K562 (cell line): ENCODE measurements at places on chromosomes 12 and 14. TPM values are rescaled to one million over a fixed set of nuclear protein-coding genes. Genes with fewer than 3 reads are reported as not detected.

CRIP2 gene
- polyA plus RNA-seq = 0.16 and 1.2 TPM in 2 replicates

MDGA2 gene
- not detected in 2 replicates for polyA plus RNA-seq

ACACB gene
- polyA plus RNA-seq = 0.31 and 1.3 TPM in 2 replicates

HSPB8 gene
- not detected in 2 replicates for polyA plus RNA-seq

SLC6A15 gene
- polyA plus RNA-seq = not detected in 2 replicates

ASCL1 gene
- 0.09 and 0.15 TPM in 2 replicates for polyA plus RNA-seq

SPX gene
- 0.16 TPM in 1 of 2 replicates, not detected in the other for polyA plus RNA-seq

ACOT4 gene
- polyA plus RNA-seq = not detected in 2 replicates

RNASE3 gene
- polyA plus RNA-seq = not detected in 2 replicates

OASL gene
- polyA plus RNA-seq = not detected in 2 replicates

CORO1C gene
- 125 and 150 TPM in 2 replicates for polyA plus RNA-seq

KRT83 gene
- polyA plus RNA-seq = not detected in 2 replicates

NELL2 gene
- polyA plus RNA-seq = 0.45 and 1.6 TPM in 2 replicates

LIN7A gene
- not detected in 2 replicates for polyA plus RNA-seq

TSPAN19 gene
- polyA plus RNA-seq = not detected in 2 replicates

TEX52 gene
- not detected in 2 replicates for polyA plus RNA-seq

TPPP2 gene
- polyA plus RNA-seq = not detected in 2 replicates

MLXIP gene
- 26.0 and 26.5 TPM in 2 replicates for polyA plus RNA-seq

SLC6A13 gene
- polyA plus RNA-seq = 0.30 TPM in 1 of 2 replicates, not detected in the other
